Stimulated activated CD8-positive, alpha-beta memory T cell treated with anti-CD3 and anti-CD28 coated beads, Interleukin-7, amount 100 ng/mL, for 1 hour (primary cell): ENCODE measurements at places on chromosomes 13 and 19.
A peak's percentile ranks its signal among the peaks of the same experiment; 100 is the strongest.

- no peak for DNase-seq
Observed at GRCh38 chr13:58767566-58767965, 1136.0 kb downstream of the PCDH17 start.

- no peak for DNase-seq
Observed at GRCh38 chr13:70473907-70474306, 365.7 kb upstream of the KLHL1 start.

- no peak for DNase-seq
Observed at GRCh38 chr19:35337097-35337983, 8.4 kb downstream of the CD22 start.

GRCh38 chr19:7687177-7687576, 6.5 kb downstream of the TRAPPC5 start:
- no peak for DNase-seq

DNA sequence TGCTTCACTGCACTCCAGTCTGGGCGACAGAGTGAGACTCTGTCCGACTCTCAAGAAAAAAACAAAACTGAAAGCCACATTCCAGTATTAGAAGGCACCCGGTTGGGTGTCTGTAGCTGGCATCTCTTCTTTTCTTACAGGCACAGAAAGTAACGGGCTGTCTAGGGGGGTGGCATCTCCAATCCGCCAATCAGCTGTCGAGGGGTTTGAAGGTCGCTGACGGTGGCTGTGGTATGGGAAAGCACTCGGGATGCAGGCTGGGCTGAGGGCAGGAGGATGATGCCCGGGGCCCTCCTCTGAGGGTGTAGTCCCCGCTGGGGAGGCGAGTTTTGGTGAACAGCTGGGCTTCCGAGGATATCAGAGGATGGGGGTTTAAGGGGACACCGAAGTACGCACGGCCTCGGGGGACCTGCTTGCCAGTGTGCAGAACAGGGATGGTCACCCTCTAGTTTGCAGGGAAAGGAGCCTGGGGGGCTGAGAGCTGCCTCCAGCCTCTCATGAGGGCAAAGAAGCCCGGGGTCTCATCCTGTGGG, 27.0 kb upstream of the ZBTB7A start:
- DNase-seq: no peak

DNA sequence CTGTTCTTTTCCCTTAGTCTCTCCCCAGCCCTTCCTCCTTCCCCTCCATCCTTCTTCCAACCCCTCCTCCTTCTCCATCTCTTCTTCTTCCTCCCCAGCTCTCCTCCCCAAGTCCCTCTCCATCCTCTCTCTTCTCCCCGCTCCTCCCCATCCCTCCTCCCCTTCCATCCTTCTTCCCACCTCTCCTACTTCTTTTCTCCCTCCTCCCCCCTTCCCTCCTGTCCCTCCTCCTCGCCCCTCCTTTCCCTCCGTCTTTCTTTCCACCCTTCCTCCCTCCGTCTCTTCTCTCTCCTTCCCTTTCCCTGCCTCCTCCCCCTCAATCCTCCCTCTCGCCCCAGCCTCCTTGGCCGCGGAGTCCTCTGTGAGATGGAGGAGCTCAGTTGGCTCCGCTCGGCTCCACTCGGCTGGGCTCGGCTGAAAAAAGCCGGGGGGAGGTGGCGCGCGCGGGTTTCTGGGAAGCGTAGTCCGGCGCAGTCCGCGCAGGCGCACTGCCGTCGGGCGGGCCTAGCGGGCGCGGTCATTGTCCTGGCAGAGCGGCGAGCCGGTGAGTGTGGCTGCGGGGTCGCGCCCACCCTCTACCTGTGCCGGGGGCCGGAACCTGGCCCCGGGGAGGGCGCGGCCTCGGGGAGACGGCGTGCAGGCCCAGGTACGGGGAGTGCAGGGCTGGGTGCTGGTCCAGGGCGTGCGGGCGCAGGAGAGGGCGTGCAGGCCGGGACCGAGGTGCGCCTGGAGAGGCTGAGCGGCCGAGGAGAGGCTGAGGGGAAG, at the start of gene ZNF71:
TSS of gene ZNF71 (plus strand) at position 520 of the 765 bp plus-strand sequence. CDS start 6,257 bp downstream, outside the sequence.
- DNase-seq: peak; percentile 70

GRCh38 chr19:40808021-40808325, 9.0 kb downstream of the EGLN2 start:
- DNase-seq: no peak

DNA sequence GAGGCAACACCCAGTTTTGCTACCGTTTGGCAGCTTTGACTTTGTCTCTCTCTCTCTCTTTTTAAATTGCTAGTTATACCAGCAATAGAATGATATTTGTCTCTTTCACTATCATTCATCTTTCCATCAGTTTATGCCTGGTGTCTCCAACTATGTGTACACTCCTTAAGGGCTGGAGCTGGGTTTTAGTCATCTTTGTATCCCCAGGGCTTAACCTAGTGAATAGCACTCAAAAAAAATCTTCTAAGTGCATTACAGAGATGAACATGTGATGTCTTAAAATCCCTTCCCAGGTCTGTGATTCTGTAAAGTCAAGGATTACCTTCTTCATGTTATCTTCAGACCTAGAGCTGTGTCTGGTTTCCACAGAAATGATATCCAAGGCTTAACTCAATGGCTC, 7.8 kb upstream of the UBL3 start:
- DNase-seq: no peak

DNA sequence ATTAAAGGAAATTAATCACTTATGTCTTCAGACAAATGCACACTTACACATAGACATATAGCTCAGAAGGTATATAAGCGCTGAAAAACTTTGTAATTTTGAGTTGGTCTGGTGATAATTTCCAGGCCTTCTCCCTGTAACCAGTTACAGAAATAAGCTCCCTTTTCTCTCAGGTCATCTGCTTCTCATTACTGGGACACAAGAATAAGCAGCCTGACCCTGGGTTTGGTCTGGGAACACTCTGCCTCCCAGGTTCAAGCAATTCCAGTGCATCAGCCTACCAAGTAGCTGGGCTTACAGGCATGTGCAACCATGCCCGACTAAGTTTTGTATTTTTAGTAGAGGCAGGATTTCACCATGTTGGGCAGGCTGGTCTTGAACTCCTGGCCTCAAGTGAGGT, 274.5 kb downstream of the LMO7 start:
- DNase-seq: no peak

- DNase-seq: no peak
Observed at GRCh38 chr13:61148691-61149315, 266.8 kb downstream of the PCDH20 start.

GRCh38 chr19:6062274-6062673, 48.0 kb downstream of the RFX2 start:
- DNase-seq: no peak

DNA sequence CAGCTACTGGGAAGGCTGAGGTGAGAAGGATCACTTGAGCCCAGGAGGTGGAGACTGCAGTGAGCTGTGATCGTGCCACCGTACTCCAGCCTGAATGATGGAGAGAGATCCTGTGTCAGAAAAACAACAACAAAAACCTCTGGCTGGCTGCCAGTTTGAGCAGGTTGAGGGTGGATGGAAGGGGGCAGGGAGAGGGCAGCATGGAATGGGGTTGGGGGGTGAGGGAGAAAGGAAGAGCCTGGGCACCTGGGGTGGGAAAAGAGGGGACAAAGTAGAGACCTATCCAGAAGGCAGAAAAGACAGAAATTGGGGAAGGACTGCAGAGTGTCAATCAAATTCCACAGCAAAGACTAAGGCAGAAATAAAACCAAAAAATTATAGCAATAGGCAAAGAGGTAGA, 4.7 kb downstream of the SLC1A5 start:
- no peak for DNase-seq

DNA sequence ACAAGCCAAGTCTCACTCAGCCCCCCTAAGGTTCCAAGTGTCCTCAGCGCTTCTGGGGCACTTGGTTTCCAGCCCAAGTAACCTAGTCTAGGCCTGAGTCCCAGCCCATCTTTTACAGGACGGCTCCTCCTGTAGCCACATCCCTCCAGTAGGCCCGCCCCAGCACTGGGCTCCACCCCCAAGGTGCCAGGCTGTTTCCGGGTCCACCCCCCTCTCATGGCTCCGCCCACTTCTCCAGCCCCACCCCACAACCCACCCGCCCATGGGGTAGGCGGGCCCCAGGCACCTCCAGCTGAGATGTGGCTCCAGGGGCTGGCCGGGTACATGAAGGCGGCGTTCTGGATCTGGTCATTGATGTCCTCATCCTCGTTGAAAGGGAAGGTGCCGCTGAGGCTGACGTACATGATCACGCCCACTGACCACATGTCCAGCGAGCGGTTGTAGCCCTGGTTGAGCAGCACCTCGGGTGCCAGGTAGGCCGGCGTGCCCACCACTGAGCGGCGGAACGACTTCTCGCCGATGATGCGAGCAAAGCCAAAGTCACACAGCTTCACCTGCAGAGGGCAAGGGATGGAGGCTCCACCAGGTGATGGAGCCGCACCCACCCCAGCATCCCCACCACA, 17.2 kb upstream of the DACT3 start:
- no peak for DNase-seq

- no peak for DNase-seq
Observed at GRCh38 chr19:33699754-33700407, 78.1 kb downstream of the CHST8 start.

DNA sequence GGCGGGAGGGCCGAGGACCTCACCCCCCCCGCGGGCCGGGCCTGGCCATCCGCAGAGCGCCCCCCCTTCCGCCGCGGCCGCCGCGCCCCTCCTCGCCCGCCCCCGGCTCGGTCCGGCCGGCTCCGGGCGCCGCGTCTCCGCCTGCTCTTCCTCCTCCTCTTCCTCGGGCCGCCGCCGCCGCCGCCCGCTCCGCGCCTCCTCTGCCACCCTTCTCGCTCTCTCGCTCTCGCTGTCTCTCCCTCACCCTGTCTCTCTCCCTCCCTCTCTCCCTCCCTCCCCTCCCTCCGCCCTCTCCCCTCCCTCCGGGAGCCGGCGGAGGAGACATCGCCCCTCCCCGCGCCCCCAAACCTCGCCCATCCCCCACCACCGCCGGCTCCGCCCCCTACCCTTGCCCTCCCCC, at the start of gene SHANK1:
TSS of gene SHANK1 (minus strand) at position 237 of the 400 bp plus-strand sequence. CDS start 2,883 bp downstream, outside the sequence.
- no peak for DNase-seq

GRCh38 chr13:73596382-73596781, 537.6 kb downstream of the KLF5 start:
- DNase-seq: no peak

DNA sequence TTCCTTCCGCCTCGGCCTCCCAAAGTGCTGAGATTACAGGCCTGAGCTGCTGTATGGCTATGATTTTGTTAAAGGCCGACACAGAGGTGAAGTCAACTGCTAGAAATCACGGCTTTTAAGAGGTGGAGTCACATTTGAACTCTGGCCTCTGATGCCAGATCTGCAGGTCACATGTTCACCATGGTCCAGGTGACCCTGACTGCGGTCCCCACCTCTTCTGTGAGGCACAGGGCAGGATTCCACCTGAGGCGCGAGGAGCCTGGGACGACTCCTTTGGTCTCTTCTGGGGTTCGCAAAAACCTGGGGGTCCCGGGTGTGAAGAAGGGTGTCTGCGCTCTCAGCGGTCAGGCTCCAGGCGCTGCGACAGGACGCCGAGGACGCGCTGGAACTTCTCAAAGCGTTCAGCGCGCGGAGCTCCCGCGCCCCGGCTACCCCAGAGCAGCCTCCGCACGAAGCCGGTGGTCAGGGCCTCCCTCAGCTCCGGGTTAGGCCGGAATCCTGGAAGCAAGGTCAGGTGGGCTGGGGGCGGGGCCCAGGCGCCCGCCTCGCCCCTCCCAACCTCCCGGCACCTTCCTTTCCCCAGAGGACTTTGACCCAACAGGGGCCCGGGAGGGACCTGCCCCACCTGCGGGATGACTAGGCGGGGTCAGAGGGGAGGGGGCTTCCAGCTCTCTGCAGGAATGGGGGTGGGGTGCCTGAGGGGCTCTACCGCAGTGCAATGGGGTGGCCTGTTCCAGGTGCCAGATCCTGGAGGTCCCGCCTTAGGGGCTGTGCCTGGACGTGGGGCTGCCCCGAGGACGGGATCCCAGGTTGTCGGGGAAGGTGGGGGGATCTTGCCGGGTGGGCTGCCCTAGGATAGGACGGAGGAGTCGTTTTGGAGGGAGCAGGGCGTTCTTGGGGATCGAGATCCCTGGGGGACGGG, 13.0 kb downstream of the TRIP10 start:
- DNase-seq: no peak

- no peak for DNase-seq
Observed at GRCh38 chr13:41960211-41960636, 685 bp downstream of the VWA8 start.

- DNase-seq: peak; percentile 13
Observed at GRCh38 chr19:13441810-13442512, 64.3 kb downstream of the CACNA1A start.

- no peak for DNase-seq
Observed at GRCh38 chr19:55087542-55087901, 11.9 kb downstream of the EPS8L1 start.

DNA sequence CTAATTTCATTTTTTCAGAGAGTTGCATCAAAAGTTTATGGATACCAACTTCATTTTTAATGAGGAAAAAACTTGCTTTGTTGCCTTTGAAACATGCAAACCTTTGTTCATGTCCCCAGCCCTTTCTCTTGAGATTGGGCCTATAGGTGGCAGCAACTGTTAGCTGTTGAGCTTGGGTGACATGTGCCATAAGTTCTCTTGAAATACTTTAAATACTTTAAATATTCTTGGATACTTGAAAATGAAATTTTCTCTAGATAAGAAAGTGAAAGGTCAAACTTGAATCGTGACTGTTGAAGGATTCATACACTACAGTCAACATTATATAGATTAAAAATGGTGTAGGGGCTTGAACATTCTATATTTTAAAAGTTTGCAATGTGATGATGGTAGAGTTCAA, 294.9 kb downstream of the NDFIP2 start:
- no peak for DNase-seq

DNA sequence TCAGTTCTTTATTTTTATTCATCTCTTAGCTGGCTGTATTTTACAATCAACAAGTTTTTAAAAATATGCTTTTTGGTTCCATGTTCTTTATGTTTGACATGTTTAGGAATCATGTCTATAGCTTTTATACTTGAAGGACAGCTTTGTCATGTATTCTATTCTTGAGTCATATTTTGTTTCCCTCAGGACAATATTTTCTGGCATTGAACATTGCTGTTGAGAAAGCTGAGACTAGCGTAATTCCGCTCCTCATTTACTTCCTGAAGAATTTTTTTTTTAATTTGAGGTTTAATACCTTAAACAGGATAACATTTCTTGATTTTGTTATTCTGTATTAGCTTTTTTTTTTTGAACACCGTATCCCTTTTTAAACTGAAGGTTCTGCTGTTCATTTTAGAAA, 53.2 kb downstream of the RB1 start:
- DNase-seq: no peak

GRCh38 chr13:91086936-91087716, 260.4 kb upstream of the MIR17HG start:
- no peak for DNase-seq
